Activated naive CD8-positive, alpha-beta T cell treated with anti-CD3 and anti-CD28 coated beads, Interleukin-2, amount 10 ng/mL, durations not matched to agents 7 days and 5 days (primary cell): ENCODE measurements at places on chromosomes 3 and 15. TPM values are rescaled to one million over a fixed set of nuclear protein-coding genes. Genes with fewer than 3 reads are reported as not detected.

DNA sequence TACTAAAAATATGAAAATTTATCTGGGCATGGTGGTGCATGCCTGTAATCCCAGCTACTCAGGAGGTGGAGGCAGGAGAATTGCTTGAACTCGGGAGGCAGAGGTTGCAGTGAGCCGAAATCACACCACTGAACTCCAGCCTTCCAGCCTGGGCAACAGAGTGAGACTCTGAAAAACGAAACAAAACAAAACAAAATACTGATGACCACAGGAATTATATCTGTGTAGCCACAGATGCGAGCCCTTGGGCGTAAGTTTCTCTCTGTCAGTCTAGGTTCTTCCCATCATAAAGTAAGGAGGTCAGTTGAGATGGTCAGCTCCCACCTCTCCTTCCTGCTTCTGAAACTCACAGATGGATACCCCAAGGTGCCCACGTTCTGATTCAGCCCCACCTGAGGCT is 37.7 kb upstream of the CFAP161 start:
- no peaks in the 10 kb centered on the region for H3K36me3 ChIP-seq
- H3K4me1 ChIP-seq = peaks cover 8% of the 10 kb centered on the region
- H3K4me3 ChIP-seq = no peak overlapping the region
- H3K27me3 ChIP-seq = peaks cover 36% of the 10 kb centered on the region
- H3K27ac ChIP-seq = no peak overlapping the region

TM6SF1 gene
- 16.3 TPM for total RNA-seq

CCR2 gene
- 52.5 TPM for total RNA-seq

TLR9 gene
- total RNA-seq = 2.0 TPM

RPL39L gene
- 18.8 TPM for total RNA-seq
